HTR-8/SVneo (cell line): ENCODE measurements at places on chromosomes 11 and 22.

DNA sequence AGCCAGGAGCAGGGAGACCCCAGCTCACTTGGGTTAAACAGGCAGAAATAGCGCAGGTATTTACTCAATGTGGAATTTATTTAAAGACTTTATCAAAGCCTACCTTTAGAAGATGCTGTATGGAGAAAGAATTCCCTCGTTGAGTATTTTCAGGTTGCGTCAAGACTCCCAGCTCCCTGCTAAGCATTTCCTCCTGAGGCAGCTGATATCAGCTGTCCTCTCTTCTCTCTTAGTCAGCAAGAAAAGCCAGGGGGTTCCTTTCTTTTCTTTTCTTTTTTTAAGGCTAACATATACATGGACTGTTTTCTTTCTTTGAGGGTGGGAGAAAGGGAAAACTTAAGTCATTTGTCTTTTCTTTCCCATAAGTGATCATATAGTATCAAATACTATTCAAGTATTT, 125.8 kb upstream of the POU2AF2 start:
- DNase-seq, result no peak

GRCh38 chr22:46202897-46203600, 47.0 kb downstream of the CDPF1 start:
- no peak for DNase-seq

DNA sequence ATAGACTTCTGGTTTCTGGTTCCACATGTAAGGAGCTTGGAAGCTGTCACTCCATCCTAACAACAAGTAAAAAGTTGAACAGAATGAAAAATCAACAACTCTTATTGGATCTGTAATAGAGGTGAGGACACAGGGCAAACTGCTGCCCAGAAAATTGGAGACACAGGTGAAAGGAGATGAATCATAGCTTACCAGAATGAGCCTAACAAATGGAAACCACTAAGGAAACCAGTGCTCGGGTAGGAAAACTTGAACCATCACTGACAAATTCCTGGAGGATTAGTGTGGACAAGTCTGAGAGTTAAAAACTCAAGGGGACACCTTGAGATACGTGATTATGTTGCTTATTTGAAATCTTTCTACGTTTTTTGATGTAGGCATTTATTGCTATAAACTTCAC, 52.1 kb downstream of the GDPD4 start:
- no peak for DNase-seq

DNA sequence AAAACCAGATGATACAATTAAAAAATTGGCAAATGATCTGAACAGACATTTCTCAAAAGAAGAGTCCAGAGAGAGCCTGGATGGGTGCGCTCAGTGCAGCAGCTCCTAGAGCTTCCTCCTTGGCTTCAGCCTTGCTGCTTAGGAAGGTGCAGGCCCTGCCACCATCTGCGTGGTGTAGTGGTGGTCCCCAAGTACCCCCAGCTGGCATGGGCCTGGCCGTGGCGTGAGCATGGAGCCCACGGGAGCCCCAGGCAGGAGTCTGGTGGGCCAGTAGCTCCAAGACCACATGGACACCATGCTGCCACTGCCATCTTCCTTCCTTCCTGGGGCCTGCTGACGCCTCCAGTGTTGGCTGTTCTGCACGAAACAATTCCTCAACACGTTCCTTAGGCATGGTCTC, 20.5 kb downstream of the THY1 start:
- no peak for DNase-seq

GRCh38 chr22:17213976-17214375, 5.3 kb downstream of the ADA2 start:
- no peak for DNase-seq

DNA sequence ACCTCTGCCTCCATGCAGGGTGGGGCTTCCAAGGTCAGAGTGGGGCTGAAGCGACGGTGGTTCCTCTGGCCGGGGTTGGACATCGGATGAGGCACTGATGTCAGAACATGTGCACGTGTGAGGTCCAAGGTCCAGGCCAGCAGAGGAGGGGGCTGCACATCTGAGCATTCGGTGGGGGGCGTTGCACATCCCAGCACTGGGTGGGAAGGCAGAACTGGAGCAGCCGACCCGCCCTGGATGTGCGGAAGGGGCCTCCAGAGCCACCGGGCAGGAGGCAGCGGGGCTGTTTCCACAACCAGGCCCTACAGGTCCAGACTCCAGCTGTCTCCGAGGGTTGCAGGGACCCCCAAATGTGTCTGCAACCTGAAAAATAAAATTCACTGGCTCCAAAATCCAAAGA, 271.0 kb downstream of the CTTN start:
- no peak for DNase-seq

- no peak for DNase-seq
These were observed 31.7 kb downstream of the ADAMTS15 start for GRCh38 chr11:130480186-130480585.

DNA sequence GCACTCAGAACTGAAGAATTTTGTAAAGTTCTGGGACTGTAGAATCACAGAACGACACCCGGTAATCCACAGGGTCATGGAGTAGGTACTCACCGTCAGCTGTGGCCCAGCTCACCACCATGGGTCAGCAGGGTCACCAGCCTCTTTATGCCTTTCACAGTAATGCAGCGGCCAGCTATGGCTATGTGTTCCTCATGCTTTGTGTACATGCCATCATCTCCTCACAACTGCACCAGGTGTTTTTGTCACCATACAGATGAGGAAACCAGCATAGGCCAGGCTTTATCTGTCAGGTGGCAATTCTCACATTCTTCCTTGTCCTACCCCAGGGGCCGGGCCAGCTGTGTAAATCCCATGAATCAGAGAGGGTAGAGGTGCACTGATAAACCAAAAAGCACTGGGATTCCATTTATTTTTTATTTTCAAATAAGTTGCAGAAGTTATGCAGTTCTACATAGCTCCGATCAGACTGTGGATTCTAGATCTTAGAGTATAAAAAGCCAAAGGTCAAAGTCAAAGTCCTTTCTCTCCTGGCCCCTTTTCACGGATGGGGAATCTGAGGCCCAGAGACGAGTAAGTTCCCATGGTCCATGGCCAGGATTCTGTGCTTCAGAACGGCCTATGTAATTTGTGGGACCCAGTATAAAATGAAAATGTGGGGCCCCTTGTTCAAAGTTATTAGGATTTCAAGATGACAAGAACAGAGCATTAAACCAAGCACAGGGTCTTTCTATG, 17.5 kb downstream of the TSKU start:
- no peak for DNase-seq

GRCh38 chr22:43431808-43432554, 20.2 kb downstream of the MPPED1 start:
- no peak for DNase-seq

DNA sequence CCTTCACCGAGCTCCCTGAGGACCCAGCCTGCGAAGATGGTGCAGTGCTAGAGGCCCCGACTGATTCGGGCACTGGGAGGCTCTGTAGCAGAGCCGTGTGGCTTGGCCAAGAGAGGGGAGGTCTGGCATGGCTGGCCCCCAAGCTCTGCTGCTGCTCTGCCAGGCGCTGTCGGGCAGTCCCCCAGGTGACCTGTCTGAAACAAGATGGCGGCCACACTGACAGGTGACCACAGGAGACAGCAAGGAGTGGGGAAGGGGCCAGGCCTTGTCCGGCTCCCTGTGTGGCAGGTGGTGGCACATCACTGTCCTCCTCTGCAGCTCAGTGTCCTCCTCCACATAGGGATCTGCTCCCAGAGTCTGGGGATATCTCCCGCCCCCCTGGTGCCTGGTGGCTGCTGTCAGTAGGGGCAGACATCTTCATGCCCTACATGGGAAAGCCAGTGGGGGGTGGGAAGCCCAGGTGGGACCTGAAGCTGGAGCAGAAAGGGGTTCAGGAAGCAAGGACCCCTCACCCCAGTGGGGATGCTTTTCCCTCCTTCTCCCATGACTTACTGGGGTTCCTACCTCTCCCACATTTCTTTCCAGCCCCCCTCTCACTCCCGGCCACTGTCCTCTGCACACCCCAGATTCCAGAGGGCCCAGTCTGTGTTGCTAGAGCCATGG, 40.1 kb upstream of the WNT11 start:
- DNase-seq, result no peak

DNA sequence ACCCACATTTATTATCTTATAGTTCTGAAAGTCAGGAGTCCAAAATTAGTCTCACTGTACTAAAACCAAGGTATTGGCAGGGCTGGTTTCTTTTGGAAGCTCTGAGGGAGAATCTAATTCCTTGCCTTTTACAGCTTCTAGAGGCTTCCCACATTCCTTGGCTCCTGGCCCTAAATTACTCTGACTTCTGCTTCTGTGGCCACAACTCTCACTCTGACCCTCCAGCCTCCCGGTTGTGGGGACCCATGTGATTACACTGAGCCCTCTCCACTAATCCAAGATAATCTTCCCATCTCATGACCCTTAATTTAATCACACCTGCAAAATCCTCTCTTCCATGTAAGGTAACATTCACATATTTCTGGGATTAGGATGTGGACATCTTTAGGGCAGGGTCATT, 110.9 kb downstream of the ARL14EP start:
- DNase-seq, result no peak

- DNase-seq, result no peak
These were observed 151.8 kb upstream of the GRIA4 start for GRCh38 chr11:105458071-105458470.

DNA sequence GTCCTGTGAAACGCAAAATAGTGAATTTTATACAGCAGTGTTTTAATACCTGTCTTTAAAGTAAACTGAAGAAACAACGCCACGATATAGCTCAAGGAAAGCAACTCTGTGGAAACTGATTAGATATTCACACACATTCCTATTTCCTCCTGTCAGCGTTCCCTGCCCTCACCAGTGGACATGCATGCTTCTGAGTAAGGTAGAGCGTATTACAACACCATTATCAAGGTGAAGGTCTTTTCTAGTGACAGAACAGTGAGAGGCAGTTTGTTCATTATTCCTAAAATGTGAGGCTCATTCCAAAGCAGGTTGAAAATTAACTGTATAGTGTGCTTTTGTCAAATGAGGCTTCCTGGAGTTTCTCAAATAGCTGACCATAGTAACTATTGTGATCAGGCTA, 153.1 kb downstream of the DDX10 start:
- no peak for DNase-seq

DNA sequence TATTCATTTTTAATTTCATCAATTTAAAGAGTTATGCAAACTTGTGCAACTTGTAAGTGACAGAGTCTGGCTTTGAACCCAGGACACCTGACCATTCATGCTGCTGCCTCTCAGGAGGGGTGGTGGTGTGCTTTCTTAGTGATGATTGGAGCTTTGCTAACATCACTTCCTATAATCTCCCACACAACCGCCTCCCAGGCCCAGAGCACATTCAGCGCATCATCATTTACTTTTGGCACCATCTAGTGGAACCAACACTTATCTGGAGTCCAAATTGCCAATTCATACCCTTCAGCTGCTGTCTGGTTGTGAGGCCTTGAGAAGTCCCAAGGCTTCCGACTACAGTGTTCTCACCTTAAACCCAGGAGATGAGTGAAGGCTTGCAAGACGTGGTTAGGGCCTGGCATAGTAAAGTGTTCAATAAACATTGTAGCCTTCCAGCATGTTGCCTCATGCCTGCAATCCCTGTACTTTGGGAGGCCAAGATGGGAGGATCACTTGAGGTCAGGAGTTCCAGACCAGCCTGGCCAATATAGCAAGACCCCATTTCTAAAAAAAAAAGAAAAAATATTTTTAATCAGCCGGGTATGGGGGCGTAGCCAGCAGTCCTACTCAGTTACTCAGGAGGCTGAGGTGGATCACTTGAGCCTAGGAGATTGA, 1.1 kb upstream of the TTLL1 start:
- DNase-seq, result peak; percentile 75

DNA sequence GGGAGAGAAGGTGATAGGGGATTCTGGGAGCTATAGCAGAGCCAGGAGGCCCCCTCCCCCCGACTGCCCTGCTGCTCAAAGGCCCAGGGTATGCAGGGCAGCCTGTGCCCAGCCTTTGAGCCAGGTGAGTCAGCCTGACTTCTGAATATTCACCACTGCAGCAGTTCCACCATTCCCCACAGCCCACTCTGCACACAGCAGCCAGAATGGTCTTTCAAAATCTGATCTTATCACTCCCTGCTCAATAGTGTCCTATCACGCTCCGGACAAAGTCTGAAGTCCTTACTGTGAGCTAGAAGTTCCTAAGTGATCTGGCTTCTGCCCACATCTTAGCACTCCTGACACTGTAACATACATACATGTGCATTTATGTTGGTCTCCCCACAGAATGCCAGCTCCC, 111.7 kb downstream of the BUD13 start:
- no peak for DNase-seq

DNA sequence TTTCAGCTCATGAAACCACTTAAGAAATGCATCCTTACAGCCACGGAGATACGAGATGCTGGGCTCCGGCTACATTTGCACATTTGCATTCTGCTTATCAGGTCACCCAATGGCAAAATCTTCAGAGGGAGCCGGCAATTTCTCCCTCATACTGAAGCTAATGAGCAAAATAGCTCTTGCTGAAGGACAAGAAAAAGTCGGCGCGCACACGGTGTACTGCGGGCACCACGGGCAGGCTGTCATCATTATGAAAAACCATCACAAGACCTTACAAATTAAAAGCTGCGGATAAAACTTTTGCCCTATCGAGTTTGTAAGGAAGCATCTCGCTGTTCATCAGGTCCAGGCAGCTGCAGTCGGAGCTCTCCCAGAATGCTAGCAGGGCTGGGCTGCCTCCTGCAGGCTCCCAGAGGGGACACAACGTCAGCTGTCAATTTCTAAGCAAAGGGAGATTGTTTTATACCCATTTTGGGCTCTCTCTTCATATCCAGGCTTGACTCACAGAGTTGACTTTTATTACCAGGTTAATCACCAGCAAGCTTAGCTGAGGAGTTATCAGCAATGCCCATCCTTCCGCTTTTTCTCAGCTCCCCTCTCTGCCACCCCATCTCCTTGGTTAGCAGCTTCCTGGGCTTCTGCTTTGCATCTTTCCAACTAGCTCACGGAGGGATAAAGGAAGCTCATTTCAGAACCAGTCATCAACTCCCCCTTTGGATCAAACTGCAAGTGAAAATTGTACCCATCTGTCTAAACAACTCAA, 375.1 kb downstream of the OPCML start:
- no peak for DNase-seq

- DNase-seq, result no peak
These were observed 8.7 kb downstream of the TSKU start for GRCh38 chr11:76791861-76792260.

DNA sequence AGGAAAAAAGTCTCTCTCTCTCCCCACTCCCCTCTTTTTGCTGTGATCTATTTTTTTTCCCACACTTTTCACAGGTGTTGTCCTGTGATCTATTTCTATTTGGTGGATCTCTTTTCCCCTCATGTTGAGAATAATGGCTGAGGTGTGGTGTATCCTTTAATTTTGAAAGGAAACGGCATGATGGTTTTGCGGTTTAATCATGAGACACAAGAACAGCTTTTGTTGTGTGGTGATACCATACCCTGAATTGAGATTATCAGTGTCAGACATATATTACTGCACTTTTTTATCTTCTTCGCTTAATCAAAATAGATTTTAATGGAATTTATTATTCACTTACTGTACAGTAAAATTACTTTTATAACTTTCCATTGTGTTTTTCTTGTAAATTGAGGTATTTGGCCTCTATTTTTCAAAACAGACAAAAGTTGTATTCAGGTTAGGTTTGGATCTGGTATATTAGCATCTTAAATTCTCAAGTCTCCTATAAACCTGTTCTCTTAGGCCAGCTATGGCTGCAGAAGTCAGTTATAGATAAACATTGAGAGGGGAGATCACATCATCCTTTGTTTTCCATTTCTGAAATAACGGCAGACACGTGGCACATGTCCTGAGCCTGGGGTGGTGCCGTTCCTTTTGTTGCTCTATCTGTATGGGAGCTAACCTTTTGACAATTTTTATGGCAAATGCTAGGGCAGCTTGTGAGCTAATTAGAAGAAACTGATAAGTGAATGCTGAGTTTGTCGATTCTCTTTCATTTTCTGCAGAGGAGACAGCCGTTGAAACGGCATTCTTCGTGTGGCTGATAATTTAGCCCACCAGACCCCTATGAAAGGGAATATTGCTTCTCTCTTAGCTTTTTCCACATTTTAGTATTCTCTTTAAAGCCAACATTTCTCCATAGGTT, 25.8 kb downstream of the NF2 start:
- DNase-seq, result no peak
